AG04450 (cell line): ENCODE measurements at places on chromosomes 11 and 22.

GRCh38 chr11:106101819-106102218, 24.4 kb downstream of the AASDHPPT start:
- no peak for DNase-seq

- no peak for DNase-seq
Observed at GRCh38 chr11:109421981-109422869, at the start of gene C11orf87. Gene C11orf87, plus strand, starts transcription at chr11:109422190. Its CDS starts 1,444 bp downstream, at chr11:109423634.

GRCh38 chr11:134476435-134477021, 64.5 kb upstream of the B3GAT1 start:
- no peak for DNase-seq

GRCh38 chr11:34044664-34045485, 6.7 kb upstream of the CAPRIN1 start:
- DNase-seq: no peak

- no peak for DNase-seq
Observed at GRCh38 chr11:104547996-104548661, 350.1 kb downstream of the CASP12 start.

GRCh38 chr11:78428266-78428636, 10.6 kb upstream of the GAB2 start:
- DNase-seq: no peak

- no peak for DNase-seq
Observed at GRCh38 chr11:76623171-76623883, 47.2 kb downstream of the LRRC32 start.

GRCh38 chr11:40421208-40421981, 1038.1 kb downstream of the LRRC4C start:
- no peak for DNase-seq

DNA sequence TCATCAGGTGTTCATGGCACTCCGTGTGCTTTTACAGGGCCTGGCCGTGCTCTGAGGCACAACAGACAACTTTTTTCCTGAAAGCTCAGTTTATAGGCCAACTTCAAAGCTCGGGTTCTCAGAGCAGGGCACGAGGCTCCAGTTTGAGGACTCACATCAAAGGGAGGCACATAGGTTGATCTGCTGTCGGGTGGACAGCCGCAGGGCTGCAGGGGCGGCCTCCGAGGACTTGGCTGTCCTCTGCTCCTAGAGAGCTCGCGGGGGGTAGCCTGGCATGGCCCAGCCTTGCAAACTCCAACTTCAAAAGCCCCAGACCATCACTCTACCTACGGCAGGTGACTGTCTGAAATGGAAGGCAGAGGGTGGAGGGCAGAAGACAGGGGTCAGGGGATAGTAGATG, 31.6 kb downstream of the C11orf58 start:
- no peak for DNase-seq

- no peak for DNase-seq
Observed at GRCh38 chr22:31094021-31094551, 13.0 kb downstream of the SMTN start.

GRCh38 chr11:2699185-2699530, 636 bp downstream of the KCNQ1OT1 start:
- no peak for DNase-seq

DNA sequence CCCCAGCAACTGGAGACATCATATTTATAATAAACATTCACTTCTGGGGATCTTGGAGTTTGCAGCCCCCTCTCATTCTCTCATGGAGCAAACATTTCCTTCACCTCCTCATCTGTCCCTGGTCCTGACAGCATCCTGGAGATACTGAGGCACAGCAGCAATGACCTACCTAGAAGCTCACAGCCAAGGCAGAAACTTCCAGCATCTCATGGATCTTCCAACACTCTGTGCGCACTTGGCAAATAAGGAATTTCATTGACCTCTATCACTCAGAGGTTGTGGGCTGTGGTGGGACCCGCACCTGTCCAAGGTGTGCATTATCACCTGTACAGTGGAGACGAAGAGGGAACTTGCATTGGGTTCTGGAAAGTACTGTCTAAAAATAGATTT, 109.8 kb downstream of the GGTLC2 start:
- DNase-seq: no peak

DNA sequence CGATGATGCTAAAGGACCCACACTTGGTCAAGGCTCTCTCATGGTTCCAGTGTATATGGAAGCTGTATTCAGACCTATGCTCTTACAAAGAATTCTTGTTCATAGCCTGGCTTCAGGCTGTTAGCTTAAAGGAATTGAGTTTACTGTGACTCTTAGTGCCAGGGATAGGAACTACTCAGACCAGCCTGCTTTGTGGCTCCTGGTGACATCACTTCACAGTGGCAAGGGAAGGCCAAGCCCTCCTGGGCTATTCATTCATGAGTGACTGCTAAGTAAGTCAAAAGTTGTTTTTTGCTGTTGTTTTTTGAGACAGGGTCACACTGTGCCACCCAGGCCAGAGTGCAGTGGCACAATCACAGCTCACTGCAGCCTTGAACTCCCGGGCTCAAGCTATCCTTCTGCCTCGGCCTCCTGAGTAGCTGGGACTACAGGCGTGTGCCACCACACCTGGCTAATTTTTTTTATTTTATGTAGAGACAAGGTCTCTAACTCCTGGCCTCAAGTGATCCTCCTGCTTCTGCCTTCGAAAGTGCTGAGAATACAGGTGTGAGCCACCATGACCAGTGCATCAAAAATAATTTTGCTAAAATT, 9.6 kb downstream of the ART5 start:
- no peak for DNase-seq

DNA sequence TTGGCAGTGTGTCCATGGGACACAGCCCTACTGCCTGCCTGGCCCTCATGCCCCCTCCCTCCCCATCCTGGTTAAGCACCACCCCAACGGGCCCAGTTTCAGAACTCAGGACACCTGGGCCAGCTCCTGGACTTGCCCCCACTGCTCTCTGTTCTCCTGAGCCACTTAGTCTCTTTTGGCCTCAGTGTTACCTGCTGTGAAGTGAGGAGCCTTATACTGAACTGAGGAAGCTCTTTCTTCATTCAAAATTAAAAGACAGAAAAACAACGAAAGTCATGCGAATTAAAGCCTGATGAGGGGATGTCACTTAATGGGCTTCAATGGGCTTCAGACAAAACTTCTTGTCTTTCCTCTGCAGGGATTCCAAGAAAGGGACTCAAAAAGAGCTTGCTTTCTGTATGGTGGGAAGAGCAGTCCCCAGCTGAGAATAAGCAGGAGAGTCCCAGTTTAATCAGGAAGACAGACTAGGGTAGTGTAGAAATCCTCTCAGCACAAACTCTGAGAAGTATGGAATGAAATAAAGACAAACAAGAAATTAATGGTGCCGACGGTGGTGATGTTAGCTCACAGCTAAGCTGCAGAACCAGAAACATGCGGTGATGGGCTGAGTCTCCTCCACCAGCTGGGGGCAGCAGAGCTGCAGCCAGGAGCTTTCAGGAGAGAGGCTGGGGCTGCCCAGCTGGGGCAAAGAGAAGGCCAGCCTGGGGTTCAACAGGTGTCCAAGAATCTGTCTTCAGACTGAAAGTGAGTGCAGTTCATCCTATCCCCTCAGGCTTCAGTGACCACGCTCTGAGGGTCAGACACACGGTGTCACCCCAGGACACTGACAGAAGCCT, 101.0 kb downstream of the GGTLC2 start:
- DNase-seq: no peak
